ENCODE measurements at places on chromosomes 2 and 18.
A peak's percentile ranks its signal among the peaks of the same experiment; 100 is the strongest.

GRCh38 chr2:172859581-172860335, 124.1 kb downstream of the RAPGEF4 start:
- DNase-seq = no peak

DNA sequence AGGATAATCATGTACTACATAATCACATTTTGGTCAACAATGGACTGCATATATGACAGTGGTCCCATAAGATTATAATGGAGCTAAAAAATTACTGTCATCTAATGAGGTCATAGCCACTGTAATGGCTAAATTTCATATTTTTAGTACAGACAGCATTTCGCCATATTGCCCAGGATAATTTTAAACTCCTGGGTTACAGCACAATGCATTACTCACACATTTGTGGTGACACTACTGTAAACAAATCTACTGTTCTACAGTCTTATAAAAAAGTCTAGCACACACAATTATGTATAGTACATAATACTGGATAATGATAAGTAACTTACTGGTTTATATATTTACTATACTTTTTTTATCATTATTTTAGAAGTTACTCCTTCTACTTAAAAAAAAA, 12.8 kb downstream of the EIF2AK2 start:
- no peak for DNase-seq

GRCh38 chr2:240356700-240357640, 78.5 kb upstream of the GPC1 start:
- no peak for DNase-seq

GRCh38 chr18:23805898-23806297, 116.6 kb downstream of the LAMA3 start:
- DNase-seq = no peak

- DNase-seq = no peak
These were observed 30.6 kb downstream of the ARMC9 start for GRCh38 chr2:231228974-231229529.

DNA sequence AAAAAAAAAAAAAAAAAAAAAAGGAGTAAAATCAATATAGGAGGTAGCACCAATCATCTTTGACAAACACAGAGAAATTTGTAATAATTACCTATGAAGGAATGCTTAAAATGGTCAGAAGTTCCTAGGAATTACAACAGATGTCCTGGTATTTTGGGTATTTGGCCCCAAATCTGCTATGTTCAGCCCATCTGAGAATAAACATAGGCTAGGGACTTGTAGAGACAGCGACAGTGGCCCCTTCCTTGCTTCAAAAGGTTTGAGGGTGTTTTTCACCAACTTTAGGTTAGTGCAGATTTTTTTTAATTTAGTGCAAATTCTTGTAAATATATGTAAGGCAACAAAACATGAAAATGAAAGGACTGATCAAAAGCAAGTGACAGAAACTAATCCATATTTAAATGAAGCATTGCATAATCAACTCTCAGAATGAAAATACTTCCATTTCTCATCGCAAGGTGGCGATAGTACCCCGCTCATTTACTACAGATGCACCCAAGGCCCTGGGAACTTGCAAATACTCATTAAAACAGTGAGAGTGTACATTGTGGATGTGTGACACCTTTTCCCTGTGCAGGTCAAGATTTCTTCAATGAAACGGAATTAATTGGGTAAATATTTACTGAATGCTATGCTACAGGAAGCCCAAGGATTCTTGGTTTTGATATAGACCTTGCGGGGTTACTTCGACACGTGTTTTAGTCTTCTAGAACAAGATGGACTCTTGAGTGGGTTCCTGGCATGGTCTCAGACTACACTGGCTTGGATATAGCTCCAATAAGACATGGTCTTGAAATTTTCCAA, 44.6 kb downstream of the FAM124B start:
- peak; percentile 47 for DNase-seq

- DNase-seq = no peak
These were observed 43.5 kb upstream of the FAHD2A start for GRCh38 chr2:95359031-95359430.

- no peak for DNase-seq
These were observed 231.3 kb downstream of the BCL2 start for GRCh38 chr18:63088262-63088661.

DNA sequence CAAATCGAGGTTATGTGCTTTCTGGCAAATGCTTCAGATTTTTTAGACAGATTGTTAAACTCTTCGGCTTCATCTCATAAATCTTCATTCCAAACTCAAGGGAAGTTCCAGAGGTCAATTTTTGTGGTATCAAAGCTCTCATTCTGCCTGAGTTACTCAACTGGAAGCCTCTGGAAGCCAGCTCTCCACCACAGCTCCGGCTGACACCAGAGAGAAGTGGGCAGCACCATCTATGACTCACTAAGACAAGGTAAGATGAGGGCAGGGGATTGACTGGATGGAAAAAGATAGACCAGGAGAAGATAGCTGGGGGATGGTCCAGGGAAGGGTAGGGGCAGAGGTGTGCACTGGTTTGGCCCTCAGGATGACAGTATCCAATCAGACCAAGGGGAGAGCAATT, 137.3 kb upstream of the HNRNPA3 start:
- DNase-seq = no peak

GRCh38 chr18:69528435-69528834, 127.7 kb downstream of the DOK6 start:
- no peak for DNase-seq

- no peak for DNase-seq
These were observed 154.4 kb downstream of the DDX1 start for GRCh38 chr2:15745907-15746702.

GRCh38 chr2:29394311-29394980, 279.2 kb downstream of the CLIP4 start:
- no peak for DNase-seq

GRCh38 chr18:77223653-77224052, 26.0 kb upstream of the GALR1 start:
- no peak for DNase-seq

GRCh38 chr2:96787411-96787810, 26.7 kb downstream of the CNNM4 start:
- DNase-seq = no peak

- DNase-seq = no peak
These were observed 34.6 kb upstream of the C1GALT1C1L start for GRCh38 chr2:43710866-43711265.

DNA sequence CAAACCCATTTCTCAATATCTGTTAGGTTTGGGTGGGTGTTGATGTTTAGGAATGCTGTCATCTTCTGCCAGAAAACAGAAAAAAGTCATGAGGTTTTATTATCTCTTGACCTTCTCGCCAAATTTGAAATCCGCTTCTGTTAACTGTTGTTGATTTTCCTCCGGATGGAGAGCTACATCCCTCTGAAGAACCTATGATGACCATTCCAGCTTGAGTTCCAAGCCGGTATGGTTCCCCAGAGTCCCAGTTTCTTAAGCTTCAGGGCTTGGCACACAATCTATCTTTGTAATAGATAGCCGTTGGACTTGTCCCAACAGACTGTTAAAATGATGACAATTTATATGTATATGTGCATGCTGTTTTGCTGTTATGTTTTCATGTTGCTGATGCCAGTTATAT, 1201.0 kb downstream of the LRP1B start:
- no peak for DNase-seq

DNA sequence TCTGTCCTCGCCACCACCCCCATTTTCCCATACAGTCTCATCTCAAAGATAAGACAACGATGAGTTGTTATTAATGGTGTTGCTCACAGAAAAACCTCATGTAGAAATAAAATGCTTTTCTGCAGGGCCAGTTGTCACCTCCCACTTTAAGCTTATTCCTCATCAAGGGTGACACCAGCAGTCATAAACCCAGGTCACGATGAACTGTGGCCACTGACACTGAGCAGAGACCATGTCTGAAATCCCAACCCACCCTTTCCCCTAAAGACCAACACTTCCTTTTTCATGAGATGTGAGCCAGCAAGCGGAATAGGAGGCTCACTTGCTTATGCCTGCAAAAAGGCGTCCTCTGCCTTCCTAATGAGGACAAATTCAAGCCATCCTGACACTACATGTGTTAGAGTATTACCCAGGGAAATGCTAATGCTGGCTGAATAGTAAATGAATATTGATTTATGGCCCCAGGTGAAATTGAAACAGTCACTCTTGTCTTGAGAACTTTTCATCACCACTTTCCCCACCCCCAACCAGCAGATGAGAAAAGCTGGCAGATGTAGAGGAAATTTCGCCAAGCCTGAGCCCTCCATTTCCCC, 228.4 kb downstream of the MGAT5 start:
- DNase-seq = no peak

DNA sequence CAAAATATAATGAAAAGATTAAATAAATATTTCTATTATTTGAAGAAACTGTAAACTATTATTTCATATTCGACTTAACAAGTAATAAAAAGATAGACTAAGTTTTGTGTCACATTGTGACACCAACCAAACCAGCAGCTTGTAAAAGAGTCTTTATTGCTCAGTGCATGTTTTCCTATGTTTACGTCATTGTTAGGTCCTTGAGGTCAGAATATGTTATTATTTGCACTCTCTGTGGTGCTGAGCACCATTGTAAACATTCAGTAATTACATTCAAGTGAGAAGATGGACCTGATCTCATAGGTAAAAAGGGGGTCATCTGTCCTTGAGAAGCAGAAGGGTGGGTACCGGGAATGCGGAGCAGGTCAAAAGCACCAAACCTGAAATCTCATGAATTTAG, 1999.1 kb upstream of the CELF4 start:
- DNase-seq = no peak

DNA sequence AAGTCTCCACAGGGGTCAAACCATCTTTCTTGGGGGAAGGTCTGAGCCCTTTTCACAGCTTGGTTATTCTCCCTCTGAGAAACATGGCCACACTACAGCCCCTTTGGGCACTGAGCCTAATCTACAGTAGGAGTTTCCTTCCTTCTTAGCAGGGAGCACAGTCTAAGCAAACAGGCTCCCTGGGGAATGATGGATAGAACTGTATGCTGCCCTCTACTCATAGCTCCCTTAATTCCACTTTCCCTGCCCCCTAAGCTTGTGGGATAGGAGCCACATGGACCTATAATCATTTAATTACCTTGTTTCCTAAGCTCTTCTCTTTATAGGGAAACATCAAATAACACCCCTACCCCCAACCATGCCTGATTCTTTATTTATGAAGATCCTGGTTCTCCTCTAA, 442.1 kb upstream of the MEX3C start:
- DNase-seq = no peak

DNA sequence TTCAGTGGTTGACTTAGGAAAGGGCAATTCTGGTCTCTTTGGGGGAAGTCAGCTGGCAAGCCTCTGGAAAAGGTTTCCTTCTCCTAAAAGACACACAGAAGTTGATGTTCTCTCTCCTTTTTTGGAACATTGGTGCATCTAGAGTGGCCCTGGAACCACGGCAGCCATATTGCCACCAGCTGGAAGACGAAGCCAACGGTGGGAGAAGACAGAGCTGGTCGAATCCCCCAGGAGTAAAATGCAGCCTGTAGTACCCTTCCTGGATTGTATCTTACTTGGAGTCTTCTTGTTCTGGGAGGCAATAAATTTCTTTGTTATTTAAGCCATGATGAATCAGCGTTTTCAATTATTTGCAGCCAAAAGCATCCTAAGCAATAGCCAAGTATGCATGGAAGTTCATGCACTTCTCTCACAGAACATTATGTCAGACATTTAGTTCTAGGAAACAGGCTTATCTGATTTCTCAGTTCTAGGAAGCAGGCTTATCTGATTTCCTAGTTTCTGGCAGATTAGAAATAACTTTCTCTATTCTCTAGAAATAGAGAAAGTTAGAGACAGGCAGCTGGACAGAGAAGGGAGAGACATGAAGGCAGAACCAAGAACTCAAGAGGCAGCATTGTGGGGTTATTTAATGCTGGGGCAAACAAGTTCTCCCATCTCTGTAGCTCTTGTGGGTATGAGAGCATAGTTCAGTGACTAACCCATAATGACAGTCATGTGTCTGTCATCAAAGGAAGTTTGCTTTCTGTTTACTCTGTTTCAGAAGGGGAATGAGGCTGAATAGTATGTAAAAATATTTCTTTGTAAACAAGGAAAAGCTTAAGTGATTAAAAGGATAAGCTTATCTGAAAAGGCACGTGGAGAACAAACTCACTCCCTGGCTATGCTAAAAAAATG, 40.5 kb upstream of the NABP1 start:
- no peak for DNase-seq

GRCh38 chr2:43224131-43224570, 2.3 kb downstream of the ZFP36L2 start:
- no peak for DNase-seq

DNA sequence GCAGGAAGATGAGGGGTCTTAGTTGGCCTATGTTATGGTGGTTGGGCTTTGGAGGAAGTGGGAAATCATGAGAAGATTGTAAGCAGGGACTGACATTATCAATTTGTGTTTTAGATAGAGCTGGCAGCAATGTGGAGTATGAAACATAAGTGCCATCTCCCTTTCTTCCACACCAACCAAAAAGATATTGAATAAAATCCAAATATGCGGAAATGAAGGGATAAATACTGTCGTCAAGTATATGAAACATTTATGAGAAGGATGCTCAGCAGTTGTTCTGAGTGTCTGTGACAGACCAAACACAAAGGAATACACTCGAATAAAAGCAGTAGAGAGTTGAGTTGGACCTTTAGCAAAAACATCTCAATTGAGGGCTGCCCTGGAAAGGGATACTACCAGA, 1090.0 kb upstream of the ZEB2 start:
- DNase-seq = no peak

Measured in iPS DF 6.9 (cell line).